PC-9 (cell line): ENCODE measurements at places on chromosomes 3 and 15. TPM values are rescaled to one million over a fixed set of nuclear protein-coding genes. Genes with fewer than 3 reads are reported as not detected.

Gene POTEB3
- not detected in 2 replicates for total RNA-seq

- H3K36me3 ChIP-seq: no peaks in the 10 kb centered on the region
- H3K27ac ChIP-seq: no peak overlapping the region
- no peaks in the 10 kb centered on the region for H3K27me3 ChIP-seq
- H3K4me3 ChIP-seq: no peak overlapping the region
Observed at GRCh38 chr15:71494563-71495397, 315.6 kb upstream of the NR2E3 start.

Gene NSUN3
- total RNA-seq: 18.8 and 19.8 TPM in 2 replicates

Gene SEMA5B
- total RNA-seq: not detected in 2 replicates

DNA sequence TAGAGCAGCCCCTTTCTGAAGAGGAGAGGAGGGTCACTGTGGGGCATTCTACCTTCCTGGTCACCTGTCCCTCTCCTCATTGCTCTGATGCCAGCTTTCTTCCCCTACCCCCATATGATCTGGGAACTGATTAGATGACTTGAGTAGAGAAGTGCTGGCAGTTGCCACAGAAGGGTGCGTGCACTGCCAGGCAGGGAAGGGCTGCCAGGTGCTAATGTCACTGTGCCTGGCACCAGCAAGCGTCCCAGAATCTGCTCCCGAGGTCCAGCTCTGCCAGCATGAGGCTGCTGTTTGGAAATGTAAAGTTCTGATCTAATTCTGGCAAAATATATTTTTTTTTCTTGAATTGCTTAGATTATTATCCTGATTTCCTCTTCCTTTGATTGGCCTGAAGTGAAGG lies 52.8 kb downstream of the PPM1L start:
- no peaks in the 10 kb centered on the region for H3K4me1 ChIP-seq
- H3K4me3 ChIP-seq: no peak overlapping the region
- DNase-seq: no peak

Gene CA12
- total RNA-seq: 3.8 and 4.6 TPM in 2 replicates

DNA sequence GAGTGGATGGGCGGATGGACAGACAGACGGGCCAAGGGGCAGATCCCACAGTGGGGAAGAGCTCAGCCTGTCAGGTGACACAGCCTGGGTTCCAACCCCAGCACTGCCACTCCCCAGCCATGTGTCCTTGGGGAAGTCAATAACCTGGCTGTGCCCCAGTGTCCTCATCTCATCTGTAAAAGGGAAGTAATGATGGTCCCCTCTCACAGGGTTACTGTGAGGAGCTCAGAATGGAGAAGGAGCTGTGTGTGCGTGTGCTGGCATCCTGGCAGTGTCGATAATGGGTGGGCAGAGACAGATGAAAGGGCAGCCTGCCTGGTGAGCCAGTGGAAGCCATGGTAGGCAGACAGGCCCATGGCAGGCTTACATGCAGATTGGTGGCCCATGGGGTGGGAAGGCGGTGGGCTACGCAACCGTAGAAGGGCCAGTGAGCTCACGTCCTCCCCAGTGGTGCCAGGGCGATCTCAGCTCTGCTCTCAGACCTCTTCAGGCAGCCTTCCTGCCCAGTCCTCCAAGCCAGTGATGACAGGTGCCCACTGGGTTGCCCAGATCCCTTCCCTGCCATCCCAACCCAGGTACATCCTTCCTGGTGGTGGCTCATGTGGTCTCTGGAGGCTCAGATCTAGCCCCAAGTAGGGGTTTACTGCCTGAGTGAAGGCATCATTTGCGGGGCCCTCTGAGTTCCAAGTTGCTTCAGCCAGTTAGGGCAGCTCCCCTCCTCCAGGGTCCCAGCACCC lies 2.3 kb upstream of the DNAJB8 start:
- DNase-seq: no peak
- no peak overlapping the region for H3K4me3 ChIP-seq

Gene GALNT15
- not detected in 2 replicates for total RNA-seq

Gene RHO
- not detected in 2 replicates for total RNA-seq

- H3K27ac ChIP-seq: peak overlapping the region; percentile 13; the same call in 1 of the 2 replicates
- H3K4me3 ChIP-seq: no peak overlapping the region
- no peaks in the 10 kb centered on the region for H3K4me1 ChIP-seq
- H3K36me3 ChIP-seq: 0 out of 2 replicates have a peak, but pooled peaks cover 8% of the 10 kb centered on the region
- H3K27me3 ChIP-seq: no peaks in the 10 kb centered on the region
Observed at GRCh38 chr3:23831517-23832394, 26.0 kb downstream of the UBE2E1 start.

Gene GRIP2
- total RNA-seq: not detected in 2 replicates

- H3K4me1 ChIP-seq: no peaks in the 10 kb centered on the region
- no peak overlapping the region for H3K4me3 ChIP-seq
- H3K27me3 ChIP-seq: no peaks in the 10 kb centered on the region
- H3K27ac ChIP-seq: no peak overlapping the region
Observed at GRCh38 chr3:22959593-22959992, 243.5 kb upstream of the UBE2E2 start.

Gene LRRC15
- 0.08 TPM in 1 of 2 replicates, not detected in the other for total RNA-seq

GRCh38 chr3:73668391-73668790 lies 43.6 kb upstream of the PDZRN3 start:
- no peaks in the 10 kb centered on the region for H3K4me1 ChIP-seq
- H3K27me3 ChIP-seq: no peaks in the 10 kb centered on the region
- no peak for DNase-seq
- no peaks in the 10 kb centered on the region for H3K36me3 ChIP-seq

Gene FBXW12
- total RNA-seq: not detected in 2 replicates

Gene OCA2
- not detected in 2 replicates for total RNA-seq

DNA sequence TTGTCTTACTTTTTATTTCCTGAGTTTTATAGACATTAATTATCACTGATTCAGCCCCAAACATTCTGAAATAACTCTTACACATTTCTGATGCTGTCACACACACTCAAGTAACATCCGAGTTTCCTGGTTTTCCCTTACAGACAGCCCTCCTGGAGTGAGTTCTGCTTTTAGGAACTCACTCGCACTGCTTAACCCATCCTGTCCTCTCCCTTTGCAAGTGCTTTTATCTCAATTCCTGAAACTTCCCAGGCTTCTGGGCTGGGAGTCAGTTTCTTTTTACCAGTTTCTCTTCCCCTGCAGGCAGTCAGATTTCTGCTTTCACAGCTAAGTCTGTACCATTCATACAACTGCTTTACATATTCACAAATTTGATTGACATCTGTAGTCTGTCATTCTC lies 15.6 kb upstream of the SH3GL3 start:
- H3K27ac ChIP-seq: no peak overlapping the region
- no peaks in the 10 kb centered on the region for H3K27me3 ChIP-seq
- H3K36me3 ChIP-seq: no peaks in the 10 kb centered on the region

Gene THUMPD3
- total RNA-seq: 48.8 and 49.9 TPM in 2 replicates

Gene CIB2
- total RNA-seq: 5.6 and 5.8 TPM in 2 replicates

- H3K27ac ChIP-seq: no peak overlapping the region
- no peak overlapping the region for H3K4me3 ChIP-seq
- no peaks in the 10 kb centered on the region for H3K4me1 ChIP-seq
- no peaks in the 10 kb centered on the region for H3K27me3 ChIP-seq
- no peaks in the 10 kb centered on the region for H3K36me3 ChIP-seq
Observed at GRCh38 chr3:26984416-26985390, 362.1 kb downstream of the LRRC3B start.

- no peaks in the 10 kb centered on the region; the same call in 1 of the 2 replicates for H3K36me3 ChIP-seq
- DNase-seq: no peak
- no peak overlapping the region for H3K4me3 ChIP-seq
Observed at GRCh38 chr15:36608180-36608579, 28.8 kb downstream of the CDIN1 start.

DNA sequence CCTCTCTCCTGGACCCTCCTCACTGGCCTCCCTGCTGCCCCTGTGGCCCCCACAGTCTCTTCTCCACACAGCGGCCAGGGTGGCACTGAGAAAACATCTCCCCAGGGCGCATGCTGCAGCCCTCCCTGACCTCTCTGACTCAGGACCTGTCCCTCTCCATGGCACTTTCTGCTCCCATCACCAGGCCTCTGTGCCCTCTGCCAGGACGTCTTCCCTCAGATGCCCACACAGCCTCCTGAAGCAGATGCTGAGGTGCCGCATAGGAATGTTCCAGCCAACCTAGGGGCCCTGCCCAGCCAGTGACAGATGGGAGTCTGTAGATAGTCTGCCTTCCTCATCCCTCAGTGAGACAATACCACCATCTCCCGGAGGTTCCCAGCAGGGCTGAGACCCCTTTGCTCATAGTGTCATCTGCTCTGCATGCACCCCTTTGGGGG lies 8.7 kb downstream of the MYL3 start:
- peaks cover 3% of the 10 kb centered on the region; the same call in 1 of the 2 replicates for H3K27me3 ChIP-seq
- H3K36me3 ChIP-seq: no peaks in the 10 kb centered on the region
- H3K4me1 ChIP-seq: no peaks in the 10 kb centered on the region
- no peak overlapping the region for H3K27ac ChIP-seq

GRCh38 chr3:150928234-150928633 lies 23.0 kb upstream of the MINDY4B start:
- H3K36me3 ChIP-seq: no peaks in the 10 kb centered on the region
- no peak overlapping the region for H3K27ac ChIP-seq
- H3K4me1 ChIP-seq: no peaks in the 10 kb centered on the region
- no peak overlapping the region for H3K4me3 ChIP-seq
- no peak for DNase-seq

DNA sequence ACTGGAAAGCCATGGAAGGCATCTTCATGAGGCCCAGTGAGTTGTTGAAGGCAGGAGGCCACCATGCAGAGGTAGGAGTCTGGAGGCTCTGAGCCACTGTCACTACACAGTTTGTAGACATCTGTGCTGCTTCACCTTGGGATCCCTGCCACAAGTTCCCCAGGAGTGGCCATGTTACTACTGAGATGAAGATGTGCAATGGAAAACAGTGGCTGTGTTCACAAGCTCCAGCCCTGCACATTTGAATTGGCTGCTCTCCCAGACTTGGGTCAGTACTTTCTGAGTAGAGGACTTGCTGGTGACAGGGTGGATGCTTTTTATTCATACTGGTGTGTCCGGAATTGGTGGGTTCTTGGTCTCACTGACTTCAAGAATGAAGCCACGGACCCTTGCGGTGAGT lies 86.9 kb upstream of the C15orf39 start:
- peaks cover 31% of the 10 kb centered on the region for H3K4me1 ChIP-seq
- no peaks in the 10 kb centered on the region for H3K27me3 ChIP-seq
- no peak overlapping the region for H3K4me3 ChIP-seq
- no peak overlapping the region for H3K27ac ChIP-seq
- no peaks in the 10 kb centered on the region for H3K36me3 ChIP-seq

DNA sequence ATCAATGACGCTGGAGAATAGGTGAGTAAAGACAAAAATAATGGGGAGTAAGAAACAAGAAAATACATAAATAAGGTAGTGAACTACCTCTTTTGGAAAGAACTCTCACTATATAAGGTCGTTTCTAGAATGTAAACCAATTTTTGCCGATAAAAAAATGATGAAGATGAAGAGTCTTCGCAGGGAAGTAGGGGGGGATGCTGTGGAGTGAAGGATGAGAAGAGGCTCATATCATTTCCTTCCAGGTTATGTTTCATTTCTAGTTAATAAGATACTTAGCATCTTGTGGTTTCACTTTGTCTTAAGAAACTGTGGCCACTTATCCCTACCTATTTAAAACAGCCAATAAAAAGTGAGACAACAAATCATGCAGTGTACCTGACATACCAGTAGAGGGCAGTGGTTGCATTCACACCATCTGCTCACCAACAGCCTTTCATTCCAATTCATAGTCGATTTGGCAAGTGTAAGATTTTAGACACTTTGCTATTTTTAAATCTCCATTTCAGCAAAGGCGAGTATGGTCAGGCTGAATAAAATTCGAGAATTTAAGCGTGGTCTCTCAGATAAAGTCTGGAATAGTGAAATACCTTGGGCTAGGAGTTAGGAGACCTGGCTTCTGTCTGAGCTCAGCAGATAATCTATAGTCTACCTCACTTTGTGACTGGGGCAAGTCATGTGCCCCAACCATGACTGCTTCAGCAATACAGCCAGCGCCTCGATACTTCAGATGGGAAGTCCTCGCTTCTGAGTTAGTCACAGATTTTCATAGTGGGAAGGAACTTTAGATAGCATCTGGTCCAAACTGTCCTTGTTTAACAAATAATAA lies 28.9 kb upstream of the ICE2 start:
- no peak overlapping the region for H3K27ac ChIP-seq
- no peak overlapping the region for H3K4me3 ChIP-seq
- DNase-seq: no peak
- no peaks in the 10 kb centered on the region for H3K36me3 ChIP-seq

DNA sequence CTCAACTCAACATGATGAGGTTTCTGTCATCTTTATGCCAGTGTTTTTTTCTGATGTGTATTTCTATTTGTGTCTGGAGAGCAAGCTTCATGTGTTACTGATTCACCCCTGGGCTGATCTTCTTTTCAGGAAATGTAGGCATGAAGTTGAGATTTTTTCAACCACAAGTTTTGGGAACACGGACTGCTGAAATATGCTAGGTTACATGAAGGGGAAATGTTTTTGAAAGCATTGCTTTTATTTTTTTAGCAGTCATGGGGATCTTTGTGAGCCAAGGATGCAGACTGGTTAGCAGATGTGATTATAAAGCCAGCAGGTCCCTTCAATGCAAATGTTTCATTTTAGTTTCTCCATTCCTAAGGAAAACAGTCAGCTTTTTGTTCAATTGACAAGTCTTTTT lies 219.3 kb upstream of the COL8A1 start:
- no peaks in the 10 kb centered on the region for H3K36me3 ChIP-seq
- DNase-seq: no peak
- H3K27ac ChIP-seq: no peak overlapping the region
